ENCODE measurements at places on chromosomes 12 and 14.

DNA sequence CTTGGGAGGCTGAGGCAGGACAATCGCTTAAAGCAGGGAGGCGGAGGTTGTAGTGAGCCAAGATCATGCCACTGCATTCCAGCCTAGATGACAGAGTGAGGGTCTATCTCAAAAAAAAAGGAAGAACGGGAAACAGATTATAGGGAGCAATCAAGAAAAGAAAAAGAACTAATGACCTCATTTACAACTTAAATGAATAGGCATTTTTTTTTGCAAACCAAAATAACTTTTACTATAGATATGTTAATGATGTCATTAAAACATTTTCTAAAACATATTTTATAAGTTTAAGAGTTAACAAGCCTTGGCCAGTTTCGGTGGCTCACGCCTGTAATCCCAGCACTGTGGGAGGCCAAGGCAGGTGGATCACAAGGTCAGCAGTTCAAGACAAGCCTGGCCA lies 6.8 kb upstream of the RESF1 start:
- DNase-seq = no peak
- peaks cover 55% of the 10 kb centered on the region for H3K4me1 ChIP-seq
- H3K36me3 ChIP-seq = peaks cover 9% of the 10 kb centered on the region
- H3K27me3 ChIP-seq = no peaks in the 10 kb centered on the region
- H3K4me3 ChIP-seq = no peak overlapping the region
- no peak overlapping the region for H3K27ac ChIP-seq

GRCh38 chr12:6088921-6089747 lies 35.3 kb downstream of the VWF start:
- H3K27ac ChIP-seq = no peak overlapping the region
- H3K4me3 ChIP-seq = no peak overlapping the region
- peaks cover 9% of the 10 kb centered on the region for H3K27me3 ChIP-seq
- DNase-seq = no peak
- H3K36me3 ChIP-seq = no peaks in the 10 kb centered on the region

GRCh38 chr12:132388379-132389015 lies 59.1 kb upstream of the GALNT9 start:
- no peak for DNase-seq
- H3K27me3 ChIP-seq = peaks cover 47% of the 10 kb centered on the region
- no peaks in the 10 kb centered on the region for H3K36me3 ChIP-seq
- H3K27ac ChIP-seq = no peak overlapping the region

- H3K4me1 ChIP-seq = no peaks in the 10 kb centered on the region
- H3K4me3 ChIP-seq = no peak overlapping the region
- DNase-seq = no peak
- H3K36me3 ChIP-seq = no peaks in the 10 kb centered on the region
- no peak overlapping the region for H3K27ac ChIP-seq
Measured at GRCh38 chr14:28494196-28494595, 272.4 kb upstream of the FOXG1 start.

- no peaks in the 10 kb centered on the region for H3K36me3 ChIP-seq
- DNase-seq = no peak
- H3K27ac ChIP-seq = no peak overlapping the region
- no peak overlapping the region for H3K4me3 ChIP-seq
- H3K4me1 ChIP-seq = no peaks in the 10 kb centered on the region
Measured at GRCh38 chr12:67370979-67371378, 101.8 kb downstream of the CAND1 start.

GRCh38 chr14:24834956-24835355 lies 201.0 kb upstream of the GZMB start:
- no peak overlapping the region for H3K27ac ChIP-seq
- DNase-seq = no peak
- no peaks in the 10 kb centered on the region for H3K36me3 ChIP-seq
- H3K27me3 ChIP-seq = peaks cover 7% of the 10 kb centered on the region
- H3K4me3 ChIP-seq = no peak overlapping the region
